ENCODE measurements at places on chromosomes 13 and 19. TPM values are rescaled to one million over a fixed set of nuclear protein-coding genes. Genes with fewer than 3 reads are reported as not detected.

The ZSCAN18 gene
- total RNA-seq = 1.4 TPM

The FGF14 gene
- total RNA-seq = not detected

The PSG3 gene
- total RNA-seq = not detected

The TPRX2 gene
- total RNA-seq = not detected

The IZUMO2 gene
- not detected for total RNA-seq
